CD8-positive, alpha-beta memory T cell (primary cell): ENCODE measurements at places on chromosomes 1 and 21.

- H3K4me3 ChIP-seq, result no peak overlapping the region
- no peaks in the 10 kb centered on the region for H3K27me3 ChIP-seq
- DNase-seq, result no peak
- peaks cover 20% of the 10 kb centered on the region for H3K36me3 ChIP-seq
Measured at GRCh38 chr1:151892190-151892589, 17.1 kb downstream of the THEM4 start.

DNA sequence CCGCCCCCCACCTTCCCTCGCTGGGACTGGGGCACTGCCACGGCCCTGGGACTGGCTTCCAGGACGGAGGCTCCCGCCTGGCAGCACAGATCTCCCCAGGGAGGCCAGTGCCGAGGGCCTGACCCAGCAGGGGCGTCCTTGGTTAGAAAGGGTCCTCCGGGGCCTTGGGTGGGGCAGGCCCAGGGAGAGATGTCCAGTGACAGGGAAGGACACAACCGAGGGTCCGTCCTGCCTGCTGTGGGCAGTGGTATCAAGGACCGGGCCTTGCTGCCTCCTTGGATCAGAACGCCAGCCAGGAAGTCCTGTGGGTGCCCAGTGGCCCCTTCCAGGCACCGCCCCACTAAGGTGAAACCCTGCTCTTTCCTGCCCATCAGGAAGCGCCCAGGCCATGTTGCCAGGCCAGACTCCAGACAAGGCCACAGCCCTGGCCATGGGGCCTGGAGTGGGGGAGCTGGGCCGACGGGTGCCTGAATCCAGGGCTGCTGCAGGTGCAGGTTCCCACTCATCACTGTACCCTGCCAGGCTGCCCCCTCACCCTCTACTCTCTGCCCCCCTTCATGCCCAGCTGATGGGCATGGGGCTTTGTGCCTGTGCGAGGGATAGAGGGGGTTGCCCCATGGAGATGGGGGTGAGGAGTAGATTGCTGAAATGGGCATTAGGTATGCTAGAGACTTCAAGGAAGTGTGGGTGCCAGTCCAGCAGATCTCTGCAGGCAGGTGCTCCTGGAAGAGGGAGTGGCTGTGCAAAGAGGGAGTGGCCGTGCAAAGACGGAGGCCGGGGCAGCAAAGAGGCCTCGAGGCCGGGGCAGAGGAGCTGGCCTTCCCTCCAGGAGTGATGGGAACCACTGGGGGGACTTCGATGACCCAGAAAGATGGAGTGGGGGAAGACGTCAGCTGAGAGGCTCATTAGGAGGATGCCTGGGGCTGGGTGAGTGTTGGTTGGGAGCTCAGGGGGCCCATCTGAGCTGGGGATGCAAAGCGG lies 2.2 kb upstream of the PRKCZ start:
- no peak overlapping the region for H3K4me3 ChIP-seq
- no peak for DNase-seq
- no peak overlapping the region for H3K27ac ChIP-seq
- no peaks in the 10 kb centered on the region for H3K36me3 ChIP-seq

- H3K27ac ChIP-seq, result no peak overlapping the region
- no peaks in the 10 kb centered on the region for H3K27me3 ChIP-seq
- DNase-seq, result no peak
- H3K4me3 ChIP-seq, result no peak overlapping the region
Measured at GRCh38 chr1:11422686-11423085, 56.3 kb upstream of the DISP3 start.

GRCh38 chr1:236417336-236417735 lies 23.2 kb downstream of the EDARADD start:
- no peak for DNase-seq
- no peaks in the 10 kb centered on the region for H3K36me3 ChIP-seq
- H3K4me1 ChIP-seq, result peaks cover 20% of the 10 kb centered on the region
- H3K27me3 ChIP-seq, result no peaks in the 10 kb centered on the region

DNA sequence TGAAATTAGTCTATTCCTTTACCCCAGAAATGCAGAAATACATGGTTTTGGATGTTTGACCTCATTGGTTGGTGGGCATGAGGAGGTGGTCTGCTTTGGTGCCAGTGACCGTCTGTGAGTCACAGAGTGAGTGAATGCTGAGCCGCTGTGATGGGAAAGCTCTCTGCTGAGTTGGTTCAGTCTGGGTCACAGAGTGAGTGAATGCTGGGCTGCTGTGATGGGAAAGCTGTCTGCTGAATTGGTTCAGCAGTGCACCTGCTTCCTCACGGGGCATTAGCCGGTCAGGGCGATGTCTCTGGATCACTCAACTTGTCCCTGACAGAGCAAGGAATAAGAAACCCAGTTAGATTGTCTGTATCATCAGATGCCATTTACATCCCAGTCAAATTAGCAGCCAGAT lies 40.8 kb downstream of the ADARB1 start:
- H3K36me3 ChIP-seq, result no peaks in the 10 kb centered on the region
- H3K4me1 ChIP-seq, result peaks cover 7% of the 10 kb centered on the region
- H3K27ac ChIP-seq, result no peak overlapping the region
- DNase-seq, result no peak
